CD8-positive, alpha-beta memory T cell (primary cell): ENCODE measurements at places on chromosomes 3 and 15.

- no peak for DNase-seq
Observed at GRCh38 chr3:135169651-135170050, 374.6 kb downstream of the EPHB1 start.

GRCh38 chr3:81339040-81339845, 422.2 kb downstream of the GBE1 start:
- no peak for DNase-seq

GRCh38 chr3:99373088-99373845, 265.1 kb upstream of the COL8A1 start:
- no peak for DNase-seq

DNA sequence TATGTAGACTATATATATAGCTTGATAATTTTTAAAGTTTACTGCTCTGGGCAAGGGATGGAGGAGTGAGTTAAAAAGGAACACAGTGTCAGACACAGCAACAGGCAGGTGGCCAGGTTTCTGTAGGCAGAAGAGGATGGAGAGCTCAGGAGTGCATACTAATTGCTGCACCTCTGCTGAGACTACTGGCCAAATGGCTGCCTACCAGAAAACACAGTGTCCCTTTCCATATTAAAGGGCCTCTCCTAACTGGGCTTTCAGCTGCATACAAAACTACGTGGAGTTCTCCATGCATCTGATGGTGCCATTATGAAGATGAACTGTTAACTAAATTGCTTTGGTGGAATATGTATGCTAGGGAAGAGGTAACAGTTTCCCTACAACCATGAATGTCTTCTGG, 1.8 kb downstream of the ATP13A4 start:
- DNase-seq: no peak

DNA sequence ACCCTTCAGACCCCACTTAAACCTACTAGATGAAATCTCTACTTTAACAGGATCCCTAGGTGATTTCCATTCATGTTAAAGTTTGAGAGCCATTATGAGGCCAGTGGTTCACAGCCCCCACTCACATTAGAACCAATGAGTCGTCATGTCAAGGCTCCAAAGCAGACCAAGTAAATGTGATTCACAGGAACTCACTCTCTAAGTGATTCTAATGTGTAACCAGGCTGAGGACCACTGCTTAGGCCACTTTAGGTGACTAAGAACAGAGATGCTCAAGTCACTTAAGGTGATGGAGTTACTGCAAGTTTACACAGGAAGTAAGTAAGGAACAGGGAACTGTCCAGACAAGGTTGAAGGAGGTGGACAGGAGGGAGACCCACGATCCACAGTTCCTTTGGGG, 7.7 kb downstream of the GALNT15 start:
- DNase-seq: no peak

DNA sequence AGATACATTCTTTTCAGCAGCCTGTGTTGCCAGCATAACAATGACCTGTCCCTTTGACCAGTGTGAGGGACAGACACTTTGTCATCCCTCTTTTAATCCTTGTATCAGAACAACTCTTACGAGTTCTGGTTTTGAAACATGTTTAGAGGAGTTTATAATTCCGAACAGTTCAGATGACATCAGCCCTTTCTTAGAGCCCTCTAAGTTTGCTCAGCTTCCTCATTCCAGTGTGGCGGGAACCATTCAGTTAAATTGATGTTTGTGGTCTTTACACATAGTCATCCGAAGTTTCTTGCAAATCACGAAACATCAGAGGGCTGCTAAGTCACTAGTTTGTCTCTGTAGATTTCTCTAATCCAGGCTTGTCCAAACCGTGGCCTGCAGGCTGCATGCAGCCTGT, 102.5 kb downstream of the AKAP13 start:
- no peak for DNase-seq
